ENCODE measurements at places on chromosomes 3 and 15.
A peak's percentile ranks its signal among the peaks of the same experiment; 100 is the strongest.

DNA sequence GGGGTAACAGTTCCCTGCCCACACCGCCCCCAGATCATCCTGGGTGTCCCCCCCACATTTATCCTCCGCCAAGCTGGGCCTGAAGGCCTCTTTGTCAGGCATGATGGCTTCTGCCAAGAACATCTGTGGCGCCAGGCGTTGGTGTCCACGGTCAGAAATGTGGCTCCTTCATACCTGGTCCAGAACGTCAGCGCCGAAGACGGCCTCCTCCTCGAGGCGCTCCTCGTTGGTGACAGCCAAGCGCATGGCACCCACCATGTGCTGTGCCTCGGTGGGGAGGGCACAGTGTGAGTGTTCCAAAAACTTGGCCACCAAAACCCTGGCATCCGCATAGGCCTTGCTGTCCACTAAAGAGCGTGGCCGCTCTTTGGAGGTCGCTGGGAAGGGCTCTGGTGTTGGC lies 146.5 kb downstream of the NSMCE3 start:
- DNase-seq: no peak

- no peak for DNase-seq
Observed at GRCh38 chr3:80278056-80278455, 510.3 kb upstream of the ROBO1 start.

GRCh38 chr3:139533781-139534454 lies 5.6 kb downstream of the RBP1 start:
- DNase-seq: no peak

DNA sequence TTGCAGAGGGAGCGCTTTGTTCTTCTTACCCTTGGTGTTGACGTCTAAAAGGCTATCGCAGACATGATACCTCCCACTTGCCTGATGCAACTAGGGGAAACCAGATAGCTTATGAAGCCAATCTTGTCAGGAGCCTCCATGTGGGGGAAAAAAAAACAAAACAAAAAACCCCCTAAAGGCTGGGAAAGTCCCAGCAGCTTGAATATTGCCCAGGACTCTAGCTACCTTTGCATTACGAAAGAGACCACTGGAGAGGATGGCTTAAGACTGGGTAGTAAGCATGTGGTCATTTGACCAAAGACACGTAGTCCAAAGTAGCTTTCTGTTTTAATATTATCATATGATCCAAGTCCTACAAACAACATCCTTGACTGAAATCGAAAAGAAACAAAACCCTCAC lies 120.7 kb upstream of the WNT5A start:
- DNase-seq: no peak

DNA sequence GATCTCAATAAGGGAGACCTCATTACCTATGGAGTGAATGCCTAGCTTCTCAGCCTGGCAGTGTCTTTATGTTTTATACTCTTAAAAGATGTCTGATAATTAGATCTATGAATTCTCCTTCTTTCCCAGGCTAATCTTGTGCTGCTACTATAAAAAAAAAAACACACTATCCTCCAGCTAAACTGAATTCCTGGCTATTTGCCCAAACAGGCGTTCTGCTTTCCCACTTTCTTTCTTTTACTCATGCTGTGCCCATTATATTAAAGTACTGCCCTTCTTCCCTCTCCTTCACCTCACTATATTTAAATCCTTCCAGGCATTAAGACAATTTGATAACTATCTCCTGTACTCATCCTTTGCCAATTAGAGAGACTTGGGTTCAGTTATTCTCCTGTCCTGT lies 1134.9 kb downstream of the ROBO2 start:
- no peak for DNase-seq

GRCh38 chr15:25248583-25249235 lies 190.1 kb downstream of the UBE3A start:
- DNase-seq: peak; percentile 18

GRCh38 chr3:49352890-49353421 lies 5.2 kb downstream of the GPX1 start:
- DNase-seq: no peak

GRCh38 chr3:175200391-175201095 lies 341.4 kb downstream of the NAALADL2 start:
- DNase-seq: no peak

DNA sequence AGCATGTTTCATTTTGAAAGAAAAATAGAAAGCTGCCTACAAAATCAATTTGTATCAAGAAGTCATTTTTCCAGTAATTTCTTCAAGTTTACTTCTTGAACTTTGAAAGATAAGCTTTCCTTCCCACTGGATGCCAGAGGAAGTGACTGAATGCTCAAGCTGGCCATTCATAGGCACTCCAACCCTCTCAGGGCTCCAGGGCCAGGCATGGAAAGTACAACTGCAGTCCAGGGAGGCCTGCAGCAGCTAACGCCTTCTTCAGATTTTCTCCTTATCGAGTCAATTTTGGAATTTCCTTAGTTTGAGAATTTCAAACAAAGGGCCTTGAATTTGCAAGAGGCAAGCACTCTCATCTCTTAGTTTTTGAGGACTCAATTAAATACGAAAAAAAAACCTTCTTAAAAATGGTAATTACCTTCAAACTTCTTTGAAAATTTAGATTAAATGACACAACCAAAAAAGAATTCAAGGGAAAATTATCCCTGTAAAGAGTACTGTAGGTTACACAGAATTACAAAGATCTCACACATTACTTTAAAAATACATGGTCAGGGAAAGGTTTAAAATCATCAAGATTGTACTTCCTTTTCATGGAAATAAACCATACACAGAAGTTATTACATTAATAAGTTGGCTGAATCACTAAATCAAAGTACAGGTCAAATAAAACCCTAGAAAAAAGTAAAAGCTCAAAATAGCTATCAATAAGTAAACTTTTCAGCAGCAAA lies 2.5 kb downstream of the UBP1 start:
- DNase-seq: no peak

GRCh38 chr3:25468866-25469319 lies 40.8 kb downstream of the RARB start:
- DNase-seq: no peak

DNA sequence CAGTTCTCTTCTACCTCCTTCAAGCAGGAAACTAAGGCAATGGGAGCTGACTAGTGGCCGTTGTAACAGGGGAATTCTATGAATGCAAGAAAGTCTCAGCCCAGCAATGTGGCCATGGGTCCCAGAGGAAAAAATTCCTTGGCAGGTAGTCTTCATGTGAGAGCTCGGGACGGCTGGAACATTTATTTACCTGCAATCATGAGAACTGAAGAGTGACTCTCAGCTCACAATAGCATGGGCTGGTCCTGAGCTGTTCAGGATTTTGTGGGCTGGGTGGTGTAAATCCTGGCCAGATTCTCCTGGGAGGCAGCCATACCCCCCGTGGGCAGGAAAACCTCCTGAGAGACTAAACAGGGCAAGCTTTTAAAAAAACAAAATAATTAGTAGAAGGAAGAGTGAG lies 330.3 kb upstream of the CTNNB1 start:
- no peak for DNase-seq

DNA sequence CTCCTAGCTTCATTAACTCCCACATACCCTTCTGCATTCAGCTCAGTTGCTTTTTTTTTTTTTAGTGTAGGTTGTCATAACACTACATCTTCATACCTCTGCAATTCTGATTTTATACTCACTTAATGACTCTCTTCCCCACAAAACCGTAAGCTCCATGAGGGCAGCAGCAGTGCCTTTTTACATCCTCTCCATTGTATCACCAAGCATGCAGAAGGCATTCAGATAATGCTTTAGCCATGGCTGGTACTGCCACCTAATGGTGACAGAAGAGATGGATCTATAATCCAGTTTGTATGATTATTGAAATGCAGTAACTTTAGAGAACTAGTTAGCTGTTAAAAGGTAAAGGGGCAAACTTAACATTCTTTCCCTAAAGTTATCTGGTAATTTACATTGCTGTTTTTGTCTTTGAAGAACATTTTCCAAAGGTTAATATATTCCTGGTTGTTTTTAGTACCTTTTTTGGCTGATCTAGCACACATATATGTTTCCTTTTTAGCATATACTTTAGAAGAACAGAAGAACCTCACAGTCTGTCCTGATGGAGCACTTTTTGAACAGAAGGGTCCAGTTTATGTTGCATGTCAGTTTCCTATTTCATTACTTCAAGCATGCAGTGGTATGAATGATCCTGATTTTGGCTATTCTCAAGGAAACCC lies 36.8 kb downstream of the ATP1B3 start:
- DNase-seq: peak; percentile 69

DNA sequence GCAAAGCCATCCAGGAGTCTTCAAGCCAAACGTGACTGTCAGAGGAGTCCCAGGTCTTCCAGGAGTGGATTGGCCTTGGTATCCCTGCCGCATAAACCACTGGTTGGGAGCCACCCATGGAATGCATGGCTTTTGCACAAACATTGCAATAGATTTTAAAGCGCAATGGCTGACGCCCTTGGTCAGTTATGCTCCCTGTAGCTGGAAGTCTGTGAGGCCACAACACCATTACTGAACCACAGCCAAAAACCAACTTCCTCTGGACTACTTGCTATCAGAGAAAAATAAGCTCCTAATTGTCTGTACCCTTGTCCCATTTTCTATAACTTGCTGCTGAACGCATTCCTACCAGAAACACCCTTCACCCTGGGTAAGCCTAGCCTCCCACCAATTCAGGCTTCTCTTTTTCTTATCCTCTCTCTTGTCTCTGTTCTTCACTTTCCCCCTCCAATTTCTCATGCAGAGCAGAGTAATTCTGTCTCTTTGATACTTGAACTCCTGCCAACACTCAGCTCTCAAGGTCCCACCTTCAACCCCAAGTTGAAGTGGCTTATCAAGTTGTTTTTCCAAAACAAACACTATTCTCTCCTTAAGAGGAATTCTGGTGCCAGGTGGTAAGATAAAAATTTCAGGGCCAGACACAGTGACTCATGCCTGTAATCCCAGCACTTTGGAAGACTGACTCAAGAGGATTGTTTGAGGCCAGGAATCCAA lies 176.4 kb upstream of the UBE2E1 start:
- no peak for DNase-seq

DNA sequence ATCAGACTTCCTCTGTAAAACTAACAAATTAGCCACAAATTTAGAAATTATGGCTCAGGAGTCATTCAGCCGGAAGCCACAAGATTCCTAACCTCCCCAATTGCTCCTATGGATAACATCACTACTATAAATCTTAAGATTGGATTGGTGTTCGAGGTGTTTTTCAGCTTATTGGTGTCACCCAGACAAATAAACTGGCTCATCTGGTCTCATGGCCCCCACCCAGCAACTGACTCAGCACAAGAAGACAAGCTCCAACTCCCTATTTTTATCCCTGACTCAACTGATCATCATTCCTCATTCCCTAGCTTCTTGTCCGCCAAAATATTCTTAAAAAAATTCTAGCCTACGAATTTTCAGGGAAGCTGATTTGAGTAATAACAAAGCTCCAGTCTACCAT lies 135.1 kb upstream of the STRIT1 start:
- no peak for DNase-seq

DNA sequence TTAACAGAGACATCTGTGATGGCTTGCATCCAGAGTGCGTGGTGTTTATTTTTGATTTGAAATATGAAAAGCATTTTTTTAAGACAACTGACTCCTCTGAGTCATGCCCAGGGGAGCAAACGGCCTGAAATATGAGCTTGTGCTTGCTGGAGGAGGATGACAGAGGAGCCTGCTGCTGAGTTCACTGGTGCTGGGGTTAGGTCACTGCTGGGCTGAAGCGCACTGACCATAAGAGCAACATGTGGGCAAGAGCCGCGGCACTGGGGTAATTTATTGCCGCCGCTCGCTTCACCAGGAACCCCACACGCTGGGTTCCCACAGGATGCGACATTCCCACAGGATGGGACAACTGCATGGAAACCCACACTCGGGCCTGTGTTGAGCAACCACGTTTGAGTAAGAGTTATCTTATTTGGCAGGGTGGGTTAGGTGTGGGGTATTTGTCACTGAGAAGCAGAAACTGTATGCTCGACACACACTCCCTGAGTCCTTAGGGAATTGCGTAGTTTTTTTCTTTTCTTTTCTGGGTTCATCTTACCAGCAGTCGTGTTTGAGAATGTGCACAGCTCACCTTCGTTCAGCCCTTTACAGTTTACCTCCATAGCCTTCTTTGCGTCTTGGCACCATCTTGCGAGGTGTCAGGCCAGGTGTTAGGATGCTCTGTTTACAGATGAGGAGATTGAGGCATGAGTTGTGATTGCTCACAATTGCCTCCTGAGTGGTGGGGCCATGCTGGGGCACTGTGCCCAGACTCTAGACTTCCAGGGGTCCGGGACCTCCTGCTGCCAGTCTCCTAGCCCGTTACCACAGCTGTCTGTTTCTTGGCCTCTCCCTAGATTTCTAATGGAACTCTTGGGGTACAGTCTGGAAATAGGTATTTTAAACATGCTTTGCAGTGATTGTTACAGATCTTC lies 60.4 kb downstream of the SMAD3 start:
- no peak for DNase-seq

GRCh38 chr15:89812011-89812846 lies 2.4 kb downstream of the ANPEP start:
- DNase-seq: no peak

DNA sequence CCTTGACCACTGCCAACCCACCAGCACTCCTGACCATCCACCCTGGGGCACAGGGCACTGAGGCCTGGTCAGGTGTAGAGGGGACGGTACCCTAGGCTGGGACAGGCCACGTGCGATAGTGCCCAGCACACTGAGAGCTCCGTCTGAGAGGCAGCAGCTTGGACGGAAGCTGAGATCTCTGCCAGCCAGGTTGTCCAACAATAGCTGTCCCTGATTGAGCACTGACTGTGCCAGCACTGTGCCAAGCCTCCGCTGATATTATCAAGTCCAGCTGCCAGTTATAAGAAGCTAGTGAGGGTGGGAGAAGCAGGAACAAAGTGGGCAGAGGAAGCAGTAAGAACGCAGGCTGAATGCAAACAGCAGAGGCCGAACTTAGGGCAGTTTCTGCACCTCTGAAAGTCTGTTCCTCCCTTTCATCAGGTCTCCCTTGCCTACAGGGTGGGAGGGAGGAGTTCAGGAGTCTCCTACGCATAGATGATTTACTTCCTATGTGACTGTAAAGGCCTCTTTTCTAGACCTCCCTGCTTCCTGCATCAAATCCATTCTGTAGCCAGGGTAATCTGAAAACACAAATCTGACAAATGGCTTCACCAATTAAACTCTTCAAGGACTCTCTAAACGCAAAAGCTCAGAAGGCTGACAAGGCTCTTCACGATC lies 29.7 kb downstream of the MRPS11 start:
- DNase-seq: no peak

- DNase-seq: no peak
Observed at GRCh38 chr3:60281970-60282369, 969.3 kb downstream of the FHIT start.

- no peak for DNase-seq
Observed at GRCh38 chr3:57973715-57974477, 34.3 kb upstream of the FLNB start.

- DNase-seq: no peak
Observed at GRCh38 chr3:81816473-81817250, 55.2 kb upstream of the GBE1 start.

GRCh38 chr3:145272684-145273083 lies 888.3 kb downstream of the PLOD2 start:
- no peak for DNase-seq

DNA sequence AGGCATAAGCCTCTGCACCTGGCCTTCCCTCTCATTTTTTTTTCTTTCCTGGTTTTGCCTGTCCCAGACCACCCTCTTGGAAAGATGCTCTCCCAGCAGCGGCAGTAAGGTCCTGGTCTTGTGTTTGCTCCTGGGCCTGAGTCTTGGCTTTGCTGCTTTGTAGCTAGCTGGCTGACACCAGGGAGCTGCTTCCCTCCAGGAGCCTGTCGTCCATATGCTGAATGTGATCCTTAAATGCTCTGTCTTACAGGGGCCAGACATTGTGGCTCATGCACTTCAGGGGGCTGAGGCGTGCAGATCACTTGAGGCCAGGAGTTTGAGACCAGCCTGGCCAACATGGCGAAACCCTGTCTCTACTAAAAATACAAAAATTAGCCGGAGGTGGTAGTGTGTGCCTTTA lies 17.2 kb downstream of the FLNB start:
- DNase-seq: no peak
